PC-9 (cell line): ENCODE measurements at places on chromosomes 3 and 15. TPM values are rescaled to one million over a fixed set of nuclear protein-coding genes. Genes with fewer than 3 reads are reported as not detected.

DNA sequence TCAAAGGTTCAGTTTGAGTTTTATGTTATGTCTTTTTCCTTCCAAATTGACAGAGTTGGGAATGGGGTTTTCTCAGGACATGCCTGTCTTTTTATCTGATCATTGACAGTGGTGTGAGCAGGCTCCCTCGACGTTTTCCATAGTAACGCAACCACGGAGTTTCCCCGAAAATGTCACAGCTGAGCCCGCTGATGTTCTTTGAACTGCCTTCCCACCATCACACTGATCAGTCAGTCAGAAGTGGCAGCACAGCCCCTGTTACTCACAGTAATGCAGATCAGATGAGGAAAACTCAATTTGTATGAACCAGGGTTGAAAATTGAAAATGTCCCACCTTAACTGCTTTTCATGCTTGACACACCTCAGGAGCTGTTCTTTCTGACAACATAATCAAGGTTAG, 210.4 kb downstream of the NECTIN3 start:
- DNase-seq = no peak

The SLC35G2 gene
- total RNA-seq = 3.1 and 5.0 TPM in 2 replicates

- no peak for DNase-seq
Measured at GRCh38 chr3:12224181-12225147, 64.4 kb upstream of the PPARG start.

GRCh38 chr3:32443478-32443877, 51.8 kb downstream of the CMTM7 start:
- peak; percentile 26 for DNase-seq

- no peak for DNase-seq
Measured at GRCh38 chr15:31377030-31377429, 50.4 kb downstream of the KLF13 start.
